ENCODE measurements at places on chromosomes 6 and 20.

GRCh38 chr6:134626589-134626988, 308.7 kb upstream of the SGK1 start:
- no peak for DNase-seq

- DNase-seq: peak; percentile 30
These were observed 1.4 kb downstream of the RREB1 start for GRCh38 chr6:7108964-7109836.

- no peak for DNase-seq
These were observed 383.9 kb downstream of the KIF16B start for GRCh38 chr20:16189371-16189770.

DNA sequence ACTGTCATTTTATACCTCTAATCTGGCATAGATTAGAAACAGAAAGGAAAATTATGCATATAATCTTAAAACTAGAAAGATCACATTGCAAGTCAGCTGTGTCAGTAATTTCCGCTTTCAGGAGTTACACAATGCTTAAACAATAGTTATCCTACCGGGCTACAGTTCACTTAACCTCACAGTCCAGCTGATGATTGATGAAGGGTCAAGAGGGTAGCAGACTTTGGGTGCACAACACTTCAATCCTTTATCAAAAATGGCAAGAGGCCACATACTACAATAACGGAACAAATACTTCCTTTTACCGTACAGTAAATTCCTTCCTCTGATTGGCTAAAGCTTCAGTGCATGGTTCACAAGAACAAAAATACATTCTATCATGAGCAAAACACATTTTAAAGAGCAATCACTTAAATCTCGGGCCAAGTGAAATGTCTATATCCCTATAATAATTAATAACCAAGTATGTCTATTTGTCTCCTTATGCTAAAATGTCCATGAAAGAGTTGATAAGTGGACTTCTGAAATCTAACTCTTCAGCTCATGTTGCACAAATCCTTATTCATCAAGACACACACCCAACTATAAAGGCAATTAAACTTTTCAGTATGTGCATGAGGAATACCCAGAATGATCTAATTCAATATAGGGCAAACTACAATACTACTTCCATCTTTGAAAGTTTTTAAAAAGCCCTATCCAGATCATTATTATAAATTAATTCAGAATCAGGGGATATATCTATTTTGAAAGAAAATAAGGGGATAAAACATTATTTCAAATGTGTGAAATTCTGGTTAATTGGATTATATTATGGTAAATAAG, 76.8 kb downstream of the HIVEP2 start:
- no peak for DNase-seq

GRCh38 chr20:5372371-5372770, 55.6 kb upstream of the PROKR2 start:
- no peak for DNase-seq

DNA sequence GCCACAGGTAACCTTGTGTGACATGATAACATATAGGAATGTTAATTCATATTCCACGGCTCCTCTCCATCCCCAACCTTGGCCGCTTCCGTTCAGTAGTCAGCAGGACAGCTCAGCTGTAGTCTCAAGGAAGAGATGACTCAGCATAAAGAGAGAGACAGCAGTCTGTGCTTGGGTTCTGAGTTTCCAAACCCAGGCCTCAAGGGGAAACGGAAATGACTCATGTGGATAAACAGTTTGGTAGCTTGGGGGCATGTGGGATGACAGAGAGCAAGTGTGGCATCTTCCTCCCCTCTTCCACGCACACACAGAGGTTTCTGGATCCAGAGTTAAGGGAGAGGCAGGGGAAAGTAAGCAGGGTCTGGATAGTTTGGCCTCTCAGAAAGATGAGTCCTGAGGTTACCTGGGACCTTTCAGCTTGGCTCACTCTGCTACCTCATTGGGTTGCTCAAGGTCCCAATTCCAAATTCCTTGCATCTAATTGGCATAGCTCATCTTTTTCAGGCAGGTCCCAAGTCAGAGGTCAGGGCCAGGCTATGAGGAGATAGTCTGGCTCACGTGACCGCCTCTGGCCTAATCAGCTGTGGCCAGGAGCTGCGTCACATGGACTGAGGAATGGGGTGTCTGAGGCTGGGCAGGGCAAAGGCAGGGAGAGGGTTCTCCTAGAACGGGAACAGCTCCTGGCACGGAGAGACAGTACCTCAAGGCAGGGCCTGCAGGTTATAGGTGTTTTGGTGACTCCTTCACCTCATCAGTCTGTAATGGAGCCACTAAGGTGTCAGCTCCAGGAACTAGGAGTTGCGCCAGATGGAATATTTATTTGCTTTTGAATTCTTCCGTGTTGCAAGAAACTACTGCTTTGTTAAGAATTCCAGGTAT, 36.5 kb upstream of the MLN start:
- DNase-seq: no peak

DNA sequence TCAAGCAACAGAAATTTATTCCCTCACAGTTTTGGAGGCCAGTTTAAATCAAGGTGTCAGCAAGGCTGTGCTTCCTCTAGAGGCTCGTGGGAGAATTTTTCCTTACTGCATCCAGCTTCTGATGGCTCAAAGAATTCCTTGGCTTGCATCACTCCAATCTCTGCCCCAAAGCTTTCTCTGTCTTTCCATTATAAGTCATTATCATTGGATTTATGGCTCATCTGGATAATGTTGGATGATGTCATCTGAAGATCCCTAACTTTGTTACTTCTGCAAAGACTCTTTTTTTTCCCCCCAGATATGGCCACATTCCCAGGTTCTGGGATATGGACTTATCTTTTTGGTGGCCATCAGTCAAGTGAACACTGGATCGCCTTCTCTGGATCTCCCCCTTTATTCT, 146.3 kb upstream of the B3GAT2 start:
- DNase-seq: no peak

GRCh38 chr6:6986344-6986743, 121.4 kb upstream of the RREB1 start:
- DNase-seq: no peak

DNA sequence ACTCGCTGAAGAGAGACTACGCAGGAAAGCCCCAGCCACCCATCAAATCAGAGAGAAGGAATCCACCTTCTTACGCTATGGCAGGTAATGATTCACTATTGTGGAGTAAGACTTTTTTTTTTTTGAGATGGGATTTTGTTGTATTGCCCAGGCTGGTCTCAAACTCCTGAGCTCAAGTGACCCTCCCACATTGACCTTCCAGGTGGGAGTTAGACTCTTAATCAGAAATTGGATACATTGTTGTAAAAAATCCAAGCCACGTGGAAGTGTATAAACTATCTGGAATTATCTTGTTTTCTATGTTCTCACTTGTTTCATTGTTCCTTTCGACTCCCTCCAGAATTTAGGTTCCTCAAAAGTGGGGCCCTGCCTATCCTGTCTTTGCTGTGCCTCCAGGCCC, 6.8 kb downstream of the NQO2 start:
- DNase-seq: no peak

GRCh38 chr6:110841266-110841665, 26.0 kb upstream of the CDK19 start:
- DNase-seq: no peak

- peak; percentile 41 for DNase-seq
These were observed 17.6 kb downstream of the PLAGL2 start for GRCh38 chr20:32189691-32190615.

DNA sequence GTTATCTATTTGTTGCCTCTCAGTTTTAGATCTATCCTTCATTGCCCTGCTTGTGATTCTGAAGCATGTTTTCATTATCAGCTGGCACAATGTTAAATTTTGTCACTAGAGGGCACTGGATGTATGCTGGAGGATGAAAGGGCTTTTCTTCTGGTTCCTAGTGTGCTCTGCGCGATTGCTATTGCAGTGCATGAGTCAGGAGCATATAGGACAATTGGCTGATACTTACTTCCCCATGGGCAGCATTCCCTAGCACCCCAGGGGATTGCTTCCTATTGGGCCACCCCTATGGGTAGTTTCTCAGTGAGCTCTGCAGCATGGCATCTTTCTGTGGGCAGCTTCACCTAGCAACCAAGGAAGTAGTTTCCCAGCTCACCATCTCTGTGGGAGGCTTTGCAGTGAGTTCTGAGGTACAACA, 280.3 kb upstream of the SYNCRIP start:
- no peak for DNase-seq

- no peak for DNase-seq
These were observed 14.3 kb downstream of the GRM4 start for GRCh38 chr6:34131326-34132290.

- DNase-seq: no peak
These were observed 22.9 kb upstream of the PYGB start for GRCh38 chr20:25224941-25225340.

DNA sequence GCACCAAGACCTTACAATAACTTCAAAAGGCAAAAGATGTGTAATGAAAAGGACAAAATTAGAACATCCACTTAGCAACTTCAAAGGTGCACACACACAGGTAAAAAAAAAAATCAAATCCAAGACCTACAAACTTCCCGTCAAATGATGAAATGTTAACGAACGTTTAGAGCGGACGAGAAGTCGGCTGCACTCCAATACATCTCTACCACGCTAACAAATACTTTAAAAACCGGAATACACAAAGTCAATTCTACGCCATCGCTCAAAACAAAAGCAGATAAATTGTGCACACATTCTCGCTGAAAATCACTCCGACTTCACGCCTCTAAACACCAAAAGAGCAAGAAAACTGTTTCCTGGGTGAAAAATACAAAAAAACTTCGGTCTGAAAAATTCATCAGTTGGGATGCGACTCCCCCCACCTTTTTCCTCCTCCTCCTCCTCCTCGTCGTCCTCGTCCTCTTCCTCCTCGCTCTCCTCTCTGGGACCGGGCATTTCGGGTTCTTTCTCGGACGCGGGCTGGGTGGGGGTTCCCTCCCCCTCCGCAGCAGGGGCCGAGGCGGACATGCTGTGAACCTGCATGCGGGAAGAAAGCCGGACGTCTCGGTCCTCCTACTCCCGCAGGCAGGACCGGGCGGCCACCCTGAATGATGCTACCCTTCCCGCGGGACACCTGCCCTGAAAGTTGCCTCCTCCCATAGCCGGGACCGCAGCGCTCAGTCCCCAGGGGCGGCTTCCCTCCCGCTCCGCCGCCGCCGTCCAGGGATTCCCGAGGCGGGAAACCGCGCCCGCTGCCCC, 712 bp downstream of the DEK start:
- peak; percentile 20 for DNase-seq

GRCh38 chr20:431012-431904, 23.2 kb downstream of the RBCK1 start:
- no peak for DNase-seq

- DNase-seq: no peak
These were observed 32.8 kb upstream of the SMIM8 start for GRCh38 chr6:87289571-87289970.

GRCh38 chr20:4234128-4234527, 218.8 kb upstream of the RNF24 start:
- DNase-seq: no peak

- no peak for DNase-seq
These were observed 495.5 kb upstream of the MAP3K7 start for GRCh38 chr6:91082311-91082832.

- DNase-seq: no peak
These were observed 8.8 kb downstream of the CARMIL1 start for GRCh38 chr6:25287941-25288340.

- no peak for DNase-seq
These were observed 19.5 kb upstream of the IER3 start for GRCh38 chr6:30763618-30764489.

- no peak for DNase-seq
These were observed 3.2 kb downstream of the DSE start for GRCh38 chr6:116373940-116374339.

- peak; percentile 89 for DNase-seq
These were observed 38.2 kb downstream of the MICA start for GRCh38 chr6:31441365-31442267.

DNA sequence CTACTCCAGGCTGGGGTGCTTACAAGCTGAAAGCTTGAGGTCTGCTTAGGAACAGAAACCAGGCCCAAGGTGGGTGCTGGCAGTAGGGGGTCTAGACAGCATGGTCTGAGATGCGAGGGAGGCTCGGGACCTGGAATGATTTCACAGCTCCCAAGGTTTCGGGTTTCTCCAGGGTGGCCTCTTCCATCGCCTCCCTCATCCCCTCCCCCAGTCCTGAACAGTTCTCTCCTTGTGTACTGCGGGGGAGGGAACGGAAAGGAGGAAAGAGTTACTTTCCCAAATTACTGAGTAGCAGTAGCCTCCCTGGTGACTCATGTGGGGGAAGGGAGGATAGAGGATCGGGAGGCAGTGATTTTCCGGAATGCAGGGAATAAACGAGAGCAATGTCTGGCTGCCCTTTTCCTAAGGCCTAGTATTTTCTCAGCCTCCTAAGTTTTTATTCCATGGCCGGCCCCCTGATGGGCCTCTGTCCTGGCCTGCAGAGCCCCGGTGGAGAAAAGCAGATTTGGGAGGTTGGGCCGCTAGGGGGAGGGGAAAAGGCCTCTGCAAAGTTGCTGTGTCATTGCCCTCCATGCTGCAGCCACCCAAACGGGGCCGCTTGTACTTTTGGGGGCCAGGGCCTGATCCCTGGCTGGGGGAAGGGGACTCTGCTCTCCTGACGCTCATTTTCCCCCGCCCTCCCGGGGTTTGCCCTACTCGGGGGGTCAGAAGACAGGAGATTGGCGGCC, 1.5 kb downstream of the BRD2 start:
- DNase-seq: peak; percentile 70

- no peak for DNase-seq
These were observed 703.6 kb upstream of the SLC35B3 start for GRCh38 chr6:9138936-9139335.

DNA sequence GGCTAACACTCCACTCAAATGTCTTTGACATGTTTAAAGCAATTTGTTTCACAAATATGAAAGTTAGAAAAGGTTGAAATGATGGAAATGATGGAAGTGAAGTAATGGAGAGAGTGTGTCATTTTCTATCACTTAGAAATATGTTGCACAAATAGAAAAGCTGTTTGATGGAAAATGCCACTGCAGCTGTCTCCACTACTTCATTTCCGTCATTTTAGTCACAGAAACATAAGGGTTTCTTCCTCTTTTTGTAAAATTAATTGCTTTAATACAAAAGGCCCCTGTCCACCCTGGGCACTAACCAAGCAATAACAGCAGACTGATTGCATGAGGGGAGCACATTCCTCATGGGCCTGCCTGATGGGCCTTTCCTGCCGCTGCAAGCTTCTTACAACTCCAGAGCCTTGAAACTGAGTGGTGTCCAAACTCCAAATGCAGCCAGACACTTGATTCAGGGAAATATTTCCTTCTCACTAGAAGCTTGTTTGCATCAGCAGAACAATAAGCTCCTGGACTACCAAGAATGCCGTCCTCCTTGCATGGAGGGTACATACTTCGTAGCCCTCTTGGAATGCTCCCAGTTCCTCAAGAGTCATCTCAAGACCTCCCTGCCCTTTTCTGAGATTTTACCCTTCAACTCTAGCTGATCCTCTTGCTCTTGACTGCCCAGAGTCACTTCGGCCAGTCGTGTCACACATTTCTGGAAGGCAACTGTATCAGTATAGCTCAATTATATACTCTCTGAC, 36.1 kb downstream of the F13A1 start:
- no peak for DNase-seq

GRCh38 chr20:58985656-58986055, 4.6 kb downstream of the NELFCD start:
- DNase-seq: no peak

- DNase-seq: no peak
These were observed 4.5 kb downstream of the BCAS4 start for GRCh38 chr20:50799176-50799889.

GRCh38 chr20:14764511-14765369, 427.3 kb upstream of the FLRT3 start:
- no peak for DNase-seq
